ENCODE measurements at places on chromosomes 6 and 20.

DNA sequence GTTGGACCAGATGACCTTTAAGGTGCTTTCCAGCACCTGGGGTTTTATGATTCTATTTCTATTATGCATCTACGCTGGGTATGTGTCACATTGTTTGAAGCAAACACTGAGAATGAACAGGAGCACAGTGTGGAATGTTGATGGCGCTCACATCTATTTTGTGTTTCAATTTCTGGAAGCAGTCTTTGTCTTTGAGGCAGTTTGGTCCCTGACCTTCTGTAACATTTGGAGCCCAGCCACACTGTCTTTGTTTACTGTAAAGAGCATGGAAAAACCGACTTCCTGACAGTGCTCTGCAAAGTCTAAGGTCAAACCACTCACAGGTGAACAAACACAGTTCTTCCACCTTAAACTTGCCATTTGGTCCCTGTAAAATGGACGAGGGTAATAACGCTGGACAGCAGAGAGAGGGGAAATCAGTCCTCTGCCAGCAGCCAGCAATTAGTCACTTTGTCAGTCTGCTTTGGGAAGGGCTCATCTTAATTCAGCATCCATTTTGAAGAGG is 155.5 kb downstream of the PRL start:
- DNase-seq, result no peak

DNA sequence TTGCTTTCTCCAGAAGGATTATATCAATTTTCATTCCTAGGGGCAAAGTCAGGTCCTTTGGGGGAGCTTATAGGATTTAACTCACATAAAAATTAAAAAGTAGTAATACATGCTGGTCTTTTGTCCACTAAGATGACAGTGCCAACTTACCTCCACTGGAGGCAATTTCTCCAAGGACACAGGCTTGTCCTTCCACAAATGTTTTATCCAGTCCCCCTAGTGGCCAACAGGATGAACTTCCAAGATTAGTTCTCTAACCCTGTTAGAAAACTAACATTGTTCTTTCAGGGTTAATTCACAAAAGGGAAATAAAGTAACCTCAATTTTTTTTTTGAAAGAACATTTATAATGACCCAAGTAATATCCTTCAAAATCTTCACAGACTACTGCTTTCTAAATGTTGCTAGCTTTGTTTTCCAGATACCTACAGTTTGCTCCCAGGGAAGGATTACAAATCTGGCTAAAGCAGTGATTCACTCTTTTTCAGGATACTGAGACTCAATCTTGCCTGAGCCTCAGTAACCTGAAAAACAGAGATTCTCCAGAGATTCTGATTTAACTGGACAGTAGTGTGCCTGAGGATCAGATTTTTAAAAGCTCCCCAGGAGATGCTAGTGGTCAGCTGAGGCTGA is 31.7 kb upstream of the UBR2 start:
- peak; percentile 63 for DNase-seq

DNA sequence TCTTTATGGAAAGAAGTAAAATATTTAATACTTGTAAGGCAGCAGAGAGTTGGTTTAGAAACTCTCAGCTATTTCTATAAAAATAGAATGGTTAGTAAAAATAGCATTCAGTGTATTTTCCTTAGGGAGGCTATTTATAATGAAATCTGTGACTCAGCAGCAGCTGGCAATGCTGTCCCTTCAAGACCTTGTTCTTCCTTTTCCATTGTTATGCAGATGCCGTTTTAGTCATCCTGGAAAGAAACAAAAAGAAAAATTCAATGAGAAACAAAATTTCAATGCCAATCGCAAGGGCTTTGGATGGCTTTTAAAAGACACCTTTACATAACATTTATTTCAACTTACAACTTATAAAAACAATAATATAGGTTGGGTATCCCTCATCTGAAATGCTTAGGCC is 17.5 kb downstream of the MPC1 start:
- no peak for DNase-seq

- no peak for DNase-seq
Observed at GRCh38 chr6:162706232-162706631, 21.3 kb downstream of the PRKN start.

DNA sequence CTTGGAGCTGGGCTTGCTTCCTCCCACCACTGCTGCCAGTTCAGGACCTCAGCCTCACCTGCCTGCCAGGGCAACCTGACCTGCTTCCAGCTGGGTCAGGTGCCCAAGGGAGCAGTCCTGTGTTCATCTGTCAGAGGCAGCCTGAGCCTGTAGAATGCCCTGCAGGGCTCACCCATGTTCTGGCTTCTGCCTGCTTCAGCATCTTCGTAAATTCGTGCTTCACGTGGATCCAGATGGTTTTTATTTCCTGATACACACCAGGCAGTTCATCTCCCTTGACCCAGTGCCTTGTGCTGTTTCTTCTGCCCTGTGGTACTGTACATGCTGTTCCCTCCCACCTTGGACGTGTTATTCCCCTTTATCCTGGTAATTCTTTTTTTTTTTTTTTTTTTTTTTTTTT is 50.2 kb downstream of the ARID1B start:
- DNase-seq, result no peak

DNA sequence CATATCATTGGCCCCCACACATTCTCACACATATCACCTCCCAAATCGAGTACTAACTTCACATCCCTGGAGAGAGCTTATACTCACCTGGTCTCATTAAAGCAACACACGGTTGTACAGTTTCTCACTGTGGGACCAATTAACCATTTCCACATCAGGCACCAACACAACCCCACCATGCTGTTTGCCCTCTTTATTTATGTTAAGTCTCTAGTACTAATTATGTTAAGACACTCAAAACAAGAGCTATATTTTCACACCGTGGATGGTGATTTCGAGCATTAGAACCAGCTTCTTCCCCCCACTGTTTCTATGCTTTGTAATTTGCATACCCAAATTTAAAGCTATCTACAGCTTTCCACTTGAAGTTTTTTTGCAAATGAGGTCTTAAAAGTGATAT is 6.3 kb downstream of the SCML4 start:
- no peak for DNase-seq

- DNase-seq, result no peak
Observed at GRCh38 chr20:49140834-49141233, 47.3 kb downstream of the STAU1 start.

DNA sequence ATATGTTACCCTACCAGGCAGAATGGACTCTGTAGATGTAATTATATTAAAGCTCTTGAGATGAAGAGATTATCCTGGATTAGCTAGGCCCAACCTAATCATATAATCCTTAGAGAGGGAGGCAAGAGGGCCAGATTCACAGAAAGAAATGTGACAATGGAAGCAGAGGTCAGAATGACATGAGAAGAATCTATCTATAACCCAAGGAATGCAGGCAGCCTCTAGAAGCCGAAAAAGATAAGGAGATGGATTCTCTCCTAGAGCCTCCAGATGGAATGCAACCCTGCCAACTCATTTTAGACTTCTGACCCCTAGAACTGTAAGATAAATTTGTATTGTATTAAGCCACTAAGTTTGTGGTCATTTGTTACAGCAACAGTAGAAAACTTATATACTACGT is 12.3 kb downstream of the PXT1 start:
- DNase-seq, result no peak

DNA sequence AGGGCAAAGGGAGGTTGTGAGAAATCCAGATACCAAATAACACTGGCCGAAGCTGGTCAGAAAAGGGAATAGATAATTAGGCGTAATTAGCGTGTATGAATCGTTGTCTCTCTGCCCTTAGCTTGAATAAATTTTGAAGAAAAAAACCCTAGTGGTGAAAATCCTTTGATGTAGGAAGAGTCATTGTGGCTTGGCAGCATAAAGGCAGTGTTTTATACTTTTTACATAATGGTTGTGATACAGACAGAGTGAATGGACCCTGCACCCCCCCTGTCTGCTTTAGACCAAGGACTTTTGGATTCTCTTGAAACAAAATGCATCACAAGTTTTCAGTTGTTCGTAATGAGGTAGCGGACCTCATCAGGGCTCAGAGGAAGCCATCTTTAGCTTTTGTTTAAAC is 126.5 kb downstream of the AFG1L start:
- DNase-seq, result no peak

DNA sequence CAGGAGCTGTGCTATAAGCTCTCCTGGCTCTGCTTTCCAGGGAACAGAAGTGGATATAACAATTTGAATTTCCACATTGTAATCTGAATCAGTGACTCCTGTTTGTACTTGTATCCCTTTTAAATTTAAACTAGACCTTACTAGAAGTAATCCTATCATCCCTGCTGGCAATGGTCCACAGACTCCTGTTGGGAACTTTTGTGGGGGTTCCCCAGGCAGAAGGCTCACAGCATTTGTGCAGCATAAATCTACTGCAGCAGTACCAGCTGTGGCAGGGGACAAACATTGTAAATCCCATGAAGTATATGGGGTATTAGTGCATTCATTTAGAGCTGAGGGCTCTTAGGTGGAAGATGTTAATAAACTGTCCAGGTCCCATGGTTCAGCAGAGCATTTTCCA is 12.0 kb upstream of the PDCD2 start:
- DNase-seq, result no peak

All from CD4-positive, alpha-beta T cell treated with Interleukin-17A for 1 hour (primary cell).